ENCODE measurements at places on chromosomes 2 and 18. TPM values are rescaled to one million over a fixed set of nuclear protein-coding genes. Genes with fewer than 3 reads are reported as not detected.
A peak's percentile ranks its signal among the peaks of the same experiment; 100 is the strongest.

GRCh38 chr18:46338205-46338604 lies 234.0 kb downstream of the HAUS1 start:
- DNase-seq: no peak

- peak; percentile 75 for DNase-seq
Measured at GRCh38 chr18:36075862-36076587, 8.7 kb upstream of the RPRD1A start.

GRCh38 chr2:21268878-21269224 lies 145.1 kb downstream of the TDRD15 start:
- DNase-seq: no peak

- DNase-seq: no peak
Measured at GRCh38 chr18:72869226-72870185, 1.7 kb upstream of the NETO1 start.

- no peak for DNase-seq
Measured at GRCh38 chr2:40388161-40388560, 63.7 kb downstream of the SLC8A1 start.

- no peak for DNase-seq
Measured at GRCh38 chr18:49616618-49617328, 54.9 kb downstream of the LIPG start.

- no peak for DNase-seq
Measured at GRCh38 chr2:26114151-26114550, 58.7 kb upstream of the GAREM2 start.

- DNase-seq: no peak
Measured at GRCh38 chr2:118773826-118774225, 73.6 kb downstream of the EN1 start.

- peak; percentile 4 for DNase-seq
Measured at GRCh38 chr2:61016392-61017002, 1.0 kb upstream of the PEX13 start.

- no peak for DNase-seq
Measured at GRCh38 chr18:37435996-37436395, 129.6 kb downstream of the CELF4 start.

DNA sequence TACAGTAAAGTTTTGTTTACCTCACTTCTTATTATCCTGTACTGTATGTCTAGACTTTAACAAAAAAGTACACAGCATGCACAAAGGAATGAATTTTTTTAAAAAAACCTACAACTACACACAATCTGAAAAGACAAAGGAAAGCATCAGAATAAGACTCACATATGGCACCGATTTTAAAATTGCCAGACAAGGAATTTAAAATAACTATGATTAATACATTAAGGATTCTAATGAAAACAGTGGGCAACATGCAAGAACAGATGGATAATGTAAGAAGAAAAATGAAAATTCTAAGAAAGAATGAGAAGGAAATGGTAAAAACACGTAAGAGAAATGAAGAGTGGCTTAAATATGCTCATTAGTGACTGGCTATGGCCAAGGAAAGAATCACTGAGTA lies 638.2 kb downstream of the FBXO15 start:
- DNase-seq: no peak

- DNase-seq: no peak
Measured at GRCh38 chr2:227627769-227628168, 10.5 kb downstream of the SCYGR4 start.

DNA sequence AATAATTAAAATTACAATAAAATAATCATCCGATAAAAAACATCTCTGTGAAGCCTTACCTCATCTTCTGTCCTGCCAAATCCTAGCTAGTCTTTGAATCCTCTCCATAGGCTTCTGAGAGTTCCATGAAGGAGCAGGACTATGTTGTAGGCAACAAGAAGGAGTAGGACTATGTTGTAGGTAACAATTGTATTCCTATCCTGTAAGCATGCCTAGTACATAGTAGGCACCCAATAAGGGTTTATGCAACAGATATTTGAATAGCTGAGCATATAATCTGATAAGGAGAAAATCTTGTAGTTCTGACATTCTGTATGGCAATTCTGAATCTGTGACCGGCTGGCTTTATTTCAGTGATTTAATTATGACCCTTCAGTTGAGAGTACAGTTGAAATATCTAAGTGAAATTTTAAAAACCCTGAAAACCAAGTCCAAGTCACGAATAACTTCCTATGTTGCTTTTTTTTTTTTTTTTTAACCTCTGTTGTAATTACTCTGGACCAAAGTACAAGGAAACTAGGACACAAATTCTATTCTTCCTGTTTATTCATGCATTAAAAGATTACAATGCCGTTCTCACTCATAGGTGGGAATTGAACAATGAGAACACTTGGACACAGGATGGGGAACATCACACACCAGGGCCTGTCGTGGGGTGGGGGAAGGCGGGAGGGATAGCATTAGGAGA lies 27.8 kb downstream of the VWA3B start:
- DNase-seq: no peak

GRCh38 chr2:215677481-215677880 lies 241.6 kb upstream of the FN1 start:
- no peak for DNase-seq

- no peak for DNase-seq
Measured at GRCh38 chr2:53500181-53500580, 267.4 kb upstream of the CHAC2 start.

DNA sequence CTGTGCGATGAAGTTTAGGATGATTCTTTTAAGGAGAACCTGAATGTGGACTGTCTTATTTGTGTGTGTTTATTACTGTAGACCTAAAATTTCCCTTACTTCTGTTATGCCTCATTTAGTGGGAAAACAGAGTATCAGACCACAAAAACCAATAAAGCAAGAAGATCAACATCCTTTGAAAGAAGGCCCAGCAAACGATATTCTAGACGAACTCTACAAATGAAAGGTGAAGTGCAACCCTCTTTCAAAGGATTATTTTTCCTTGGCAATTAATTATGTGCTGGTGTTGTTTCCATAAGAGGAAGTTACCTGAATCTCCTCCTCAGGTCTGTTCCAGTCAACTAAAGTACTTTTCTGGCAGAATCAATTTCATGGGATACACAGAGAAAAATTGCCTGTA lies 78.6 kb downstream of the EPB41L5 start:
- DNase-seq: no peak

DNA sequence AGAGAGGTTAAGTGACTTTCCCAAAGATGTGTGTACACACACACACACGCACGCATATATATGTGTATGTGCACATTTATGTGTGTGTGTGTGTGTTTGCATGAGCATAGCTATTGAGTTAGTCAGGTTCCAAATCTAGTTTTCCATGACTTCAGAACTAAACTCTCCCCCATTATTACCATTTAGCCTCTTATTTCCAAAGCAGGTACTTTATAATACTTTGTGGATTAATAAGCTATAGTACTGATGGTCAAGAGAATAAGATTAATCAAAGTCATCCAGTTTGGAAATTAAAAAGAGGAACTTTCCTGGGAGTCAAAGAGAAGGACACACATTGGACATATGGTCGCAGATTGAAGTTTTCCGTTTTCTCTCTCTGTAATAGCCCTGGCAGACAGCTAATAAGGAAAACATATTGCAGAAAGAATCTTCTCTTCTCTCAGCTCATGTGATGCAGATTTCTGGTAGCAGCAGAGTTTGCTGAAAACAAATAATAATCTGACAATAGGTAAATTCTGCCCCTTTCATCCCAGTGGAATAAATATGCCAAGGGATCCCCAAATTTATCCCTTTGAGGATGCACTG lies 410.9 kb upstream of the TCF4 start:
- no peak for DNase-seq

DNA sequence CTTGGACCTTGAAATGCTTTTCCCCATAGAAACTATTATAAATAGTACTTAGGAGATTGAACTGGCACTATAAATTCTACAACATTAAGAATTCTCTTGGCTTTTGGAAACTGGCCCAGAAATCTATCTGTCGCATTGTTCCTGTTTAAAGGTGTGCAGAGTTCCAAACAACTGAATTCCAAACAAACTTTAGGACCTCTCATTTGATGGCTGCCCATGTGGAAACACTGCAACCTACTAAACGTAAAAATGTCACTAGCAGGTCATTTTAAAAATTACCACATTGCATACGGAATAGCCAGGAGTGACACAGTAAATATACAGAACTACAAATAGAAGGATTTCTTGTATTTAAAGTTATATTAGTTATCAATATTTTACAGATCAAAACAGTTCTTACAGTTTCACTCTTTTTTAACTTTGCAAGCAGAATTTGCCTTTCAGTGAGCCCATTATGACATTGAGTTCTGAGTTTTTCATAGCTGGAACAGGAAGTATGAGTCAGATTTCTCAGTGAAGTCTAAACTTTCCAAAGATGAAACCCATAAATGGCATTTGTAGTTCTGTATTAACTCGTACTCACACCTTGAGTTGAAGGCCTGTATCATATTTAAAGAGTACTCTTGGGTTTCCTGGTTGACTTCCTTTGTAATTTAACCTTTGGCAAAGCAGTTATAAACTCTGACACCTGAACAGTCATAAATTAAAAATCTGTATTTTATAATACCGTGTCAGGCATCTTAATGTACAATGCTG lies 142.3 kb upstream of the BOD1L2 start:
- no peak for DNase-seq

- no peak for DNase-seq
Measured at GRCh38 chr2:184425083-184425482, 173.2 kb upstream of the ZNF804A start.

- no peak for DNase-seq
Measured at GRCh38 chr18:3875376-3875775, 425.4 kb downstream of the TGIF1 start.

GRCh38 chr18:76491776-76492668 lies 3.0 kb downstream of the ZNF516 start:
- DNase-seq: no peak

DNA sequence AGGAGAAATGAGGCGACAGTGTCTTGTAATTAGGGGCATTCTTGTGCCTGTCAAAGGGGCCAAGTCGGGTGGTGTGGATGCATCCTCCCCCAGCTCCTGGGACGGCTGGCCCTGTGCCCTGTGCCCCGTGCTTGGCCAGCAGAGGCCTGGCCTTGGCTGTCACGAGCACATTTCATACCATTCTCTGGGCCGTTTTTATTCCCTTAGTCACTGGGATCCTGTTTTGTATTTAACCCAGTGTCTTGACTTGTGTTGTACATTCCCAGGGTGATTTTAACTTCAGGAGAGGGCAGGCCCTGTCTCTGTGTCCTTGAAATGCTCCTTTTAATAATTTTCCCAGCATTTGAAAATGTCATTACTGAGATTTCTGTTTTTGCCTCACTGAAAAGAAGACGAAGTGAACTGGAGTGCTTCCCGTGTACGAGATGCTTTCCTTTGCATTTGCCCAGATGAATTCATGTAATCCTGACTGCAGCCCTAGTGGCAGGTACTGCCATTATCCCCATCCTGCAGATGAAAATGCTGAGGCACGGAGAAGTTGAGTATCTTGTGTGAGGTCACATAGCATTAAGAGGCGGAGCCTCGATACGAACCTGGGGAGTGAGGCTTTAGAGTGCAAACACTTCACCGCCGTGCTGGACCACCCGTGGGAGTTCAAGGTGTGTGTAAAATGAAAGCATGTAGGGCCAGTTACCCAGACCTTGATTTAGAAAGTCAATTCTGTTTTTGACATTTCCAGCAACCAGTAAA lies 57.0 kb downstream of the SH3RF3 start:
- DNase-seq: peak; percentile 18

- no peak for DNase-seq
Measured at GRCh38 chr2:75204833-75205232, 5.5 kb upstream of the TACR1 start.

- DNase-seq: no peak
Measured at GRCh38 chr18:22670914-22671313, 253.2 kb upstream of the CTAGE1 start.

DNA sequence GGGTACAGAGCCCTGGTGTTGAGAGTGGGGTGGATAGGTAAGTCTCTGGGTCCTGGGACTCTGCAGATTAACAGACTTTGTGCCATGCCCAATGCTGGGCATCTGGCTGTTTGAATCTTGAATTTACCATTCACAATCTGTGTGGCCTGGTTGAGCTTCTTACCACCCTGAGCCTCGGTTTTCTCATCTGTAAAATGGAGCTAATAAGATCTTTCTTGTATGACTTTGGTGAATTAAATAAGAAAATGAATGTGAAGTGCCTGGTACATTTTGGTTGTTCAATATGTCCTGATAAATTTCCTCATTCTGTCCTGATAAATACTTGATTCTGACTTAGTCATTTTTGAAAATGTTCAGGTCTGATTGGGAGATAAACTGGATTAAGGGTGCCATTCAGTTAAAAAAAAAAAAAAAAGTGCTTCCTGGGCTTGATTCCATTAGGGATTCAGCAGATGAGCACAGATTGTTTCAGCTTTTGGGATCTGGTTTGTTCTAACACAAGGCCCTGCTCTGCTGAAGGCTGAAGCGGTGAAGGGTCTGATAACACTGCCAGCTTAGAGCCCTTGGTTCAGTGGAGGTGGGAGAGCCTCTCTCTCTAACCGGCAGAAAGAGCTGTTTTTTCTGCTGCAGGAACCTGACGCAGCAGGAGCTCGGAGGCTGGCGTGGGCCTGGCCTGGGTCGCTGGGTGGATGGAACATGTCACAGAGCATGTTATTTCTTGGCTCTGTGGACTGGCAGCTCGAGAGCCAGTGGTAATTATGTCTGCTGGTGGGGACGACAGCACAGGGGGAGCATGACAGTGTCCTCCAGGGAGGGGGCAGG lies 84.5 kb upstream of the MCFD2 start:
- no peak for DNase-seq

IKZF2 gene
- total RNA-seq: 2.1 TPM

IL36RN gene
- not detected for total RNA-seq

IL37 gene
- not detected for total RNA-seq

SPATA3 gene
- total RNA-seq: not detected

GKN2 gene
- total RNA-seq: not detected

NR4A2 gene
- total RNA-seq: 0.61 TPM

CDH7 gene
- not detected for total RNA-seq

KLHL29 gene
- total RNA-seq: 1.1 TPM

POTEC gene
- not detected for total RNA-seq

CD8B2 gene
- total RNA-seq: not detected

ALMS1 gene
- 22.3 TPM for total RNA-seq
